ENCODE measurements at places on chromosomes 12 and 14.

DNA sequence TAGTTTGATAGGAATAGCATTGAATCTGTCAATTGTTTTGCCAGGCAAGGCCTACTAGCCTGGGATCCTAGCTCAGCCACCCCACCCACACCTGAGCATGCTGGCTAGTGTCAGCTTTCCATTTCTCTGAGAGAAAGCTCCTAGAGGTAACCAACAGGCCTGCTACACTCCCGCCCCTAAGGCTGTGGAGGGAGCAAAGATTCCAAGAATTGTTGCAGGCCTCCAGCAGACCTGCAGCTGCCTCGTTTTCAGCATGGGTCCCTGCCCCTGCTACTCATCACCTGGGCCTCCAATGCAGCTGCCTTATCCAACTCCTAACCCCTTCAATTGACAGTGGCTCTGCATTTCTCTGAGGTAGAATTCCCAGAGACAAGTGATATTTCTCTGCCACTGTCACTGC is 852.4 kb upstream of the MDGA2 start:
- no peak for DNase-seq

GRCh38 chr12:54249489-54249888 is 30.4 kb downstream of the CBX5 start:
- DNase-seq = no peak

DNA sequence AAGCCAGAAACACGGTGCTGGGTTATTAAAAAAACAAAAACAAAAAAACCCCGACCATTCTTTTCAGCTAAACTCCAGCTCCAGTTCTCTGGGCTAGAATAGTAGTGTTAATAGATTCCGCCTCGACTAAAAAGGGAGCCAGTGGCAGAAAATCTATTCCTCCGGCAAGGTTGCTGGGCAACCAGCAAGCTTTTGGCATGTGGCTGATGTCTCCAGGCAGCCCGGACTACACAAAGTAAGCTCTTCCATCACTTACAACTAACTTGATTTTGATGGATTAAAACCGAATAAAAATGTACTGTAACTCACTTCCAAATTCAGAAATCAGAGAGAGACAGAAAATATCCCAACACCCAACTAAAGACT is 126.4 kb upstream of the FOXN3 start:
- DNase-seq = no peak

DNA sequence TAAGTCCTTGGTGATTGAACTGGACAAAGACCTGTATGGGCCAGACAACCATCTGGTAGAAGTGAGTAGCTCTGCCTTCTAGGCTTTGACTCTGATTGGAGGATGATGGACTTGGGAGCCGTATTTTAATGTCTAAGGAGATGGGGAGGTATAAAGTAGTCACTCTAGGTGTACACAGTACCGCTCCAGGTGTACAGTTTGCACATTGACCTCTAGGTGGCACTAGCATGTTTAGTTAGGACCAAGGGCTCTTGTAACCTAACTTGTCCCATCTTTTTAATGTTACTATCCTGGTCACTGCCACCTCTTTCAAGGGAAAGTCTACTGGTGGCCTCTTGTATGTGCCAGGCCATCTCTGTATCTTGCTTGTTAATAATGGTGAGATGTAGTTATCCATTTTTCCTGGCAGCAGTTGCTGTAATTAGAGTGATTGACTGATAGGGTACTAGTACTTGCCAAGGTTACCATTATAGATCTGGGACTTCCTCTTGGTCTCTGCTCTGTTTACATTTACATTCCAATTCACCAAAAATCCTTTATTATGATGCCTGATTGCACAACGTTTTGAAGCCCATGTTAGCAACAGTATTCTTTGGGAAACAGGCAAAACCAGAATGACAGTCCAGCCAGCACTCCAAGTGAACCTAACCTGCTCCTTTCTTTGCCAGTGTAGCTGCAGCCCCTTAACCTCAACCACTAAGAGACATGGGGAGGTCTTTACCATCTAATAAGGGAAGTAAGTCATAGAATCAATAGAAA is 3.6 kb downstream of the SMARCD1 start:
- peak; percentile 70 for DNase-seq

DNA sequence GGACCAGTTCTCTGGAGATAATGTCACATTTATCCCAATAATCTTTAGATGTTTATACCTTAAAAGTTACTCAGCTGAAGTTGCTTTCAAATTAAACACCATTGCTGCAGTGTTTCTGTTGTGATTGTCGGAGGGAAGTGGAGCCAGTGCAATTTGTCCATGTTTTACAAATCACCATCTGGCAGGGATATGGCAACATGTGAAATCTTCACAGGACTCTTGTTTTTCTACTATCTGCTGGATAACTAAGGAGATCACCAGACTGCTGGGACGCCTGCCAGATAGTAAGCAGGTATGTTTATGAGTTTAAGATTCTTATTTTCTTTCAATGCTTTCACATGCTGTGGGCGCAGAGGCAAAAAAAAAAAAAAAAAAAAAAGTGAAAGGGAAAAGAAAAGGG is 100.3 kb upstream of the SOX5 start:
- DNase-seq = no peak

DNA sequence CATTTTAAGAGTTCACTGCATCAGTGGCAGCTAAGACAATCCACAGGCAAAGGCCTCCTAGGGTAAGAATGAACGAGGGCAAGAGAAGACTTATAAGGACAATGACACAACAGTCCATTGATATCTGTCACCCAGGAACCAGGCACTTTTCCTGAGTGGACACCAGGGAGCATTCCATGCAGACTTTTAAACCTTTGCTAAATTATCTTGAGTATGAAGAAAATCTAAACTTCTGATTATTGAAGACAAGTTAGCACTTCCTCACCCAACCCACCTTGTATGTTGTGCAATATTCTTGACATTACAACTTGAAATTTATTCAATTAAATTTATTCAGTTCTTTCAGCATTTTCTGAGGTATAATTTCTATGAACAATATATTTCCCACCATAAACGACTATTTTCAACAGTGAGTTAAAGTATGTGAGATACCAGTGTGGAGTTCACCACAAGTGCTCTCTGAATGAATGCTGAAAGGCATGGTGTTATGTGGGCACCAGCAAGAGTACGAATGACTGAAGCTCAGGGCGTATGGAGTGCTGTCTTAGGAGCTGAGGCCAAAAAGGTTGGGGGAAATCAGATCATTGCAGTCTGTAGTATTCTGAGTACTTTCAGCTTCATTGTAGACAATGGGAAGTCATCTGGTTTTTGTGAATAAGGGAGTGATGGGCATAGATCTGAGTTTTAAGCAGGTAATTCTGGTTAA is 124.3 kb upstream of the LMNTD1 start:
- DNase-seq = no peak

DNA sequence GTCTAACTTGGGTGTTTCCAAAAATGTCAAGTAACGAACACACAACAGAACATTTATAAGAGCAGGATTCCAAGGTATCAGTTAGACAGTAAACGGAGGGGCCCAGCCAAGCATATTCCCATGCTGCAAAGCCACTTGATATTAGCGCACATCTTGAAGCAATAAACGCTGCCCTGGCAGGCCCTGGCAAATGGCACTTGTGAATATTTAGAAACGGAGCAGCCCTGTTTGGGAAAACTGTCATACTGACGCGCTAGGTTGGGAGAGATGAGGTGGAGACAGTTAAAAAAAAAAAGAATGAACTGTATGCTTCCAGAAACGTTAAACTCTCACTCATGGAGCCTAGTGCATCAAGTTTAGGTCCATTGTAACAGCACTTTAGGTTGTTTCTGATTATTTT is 9.3 kb downstream of the DGLUCY start:
- no peak for DNase-seq

- peak; percentile 36 for DNase-seq
Measured at GRCh38 chr14:75450381-75451276, 22.8 kb downstream of the JDP2 start.

DNA sequence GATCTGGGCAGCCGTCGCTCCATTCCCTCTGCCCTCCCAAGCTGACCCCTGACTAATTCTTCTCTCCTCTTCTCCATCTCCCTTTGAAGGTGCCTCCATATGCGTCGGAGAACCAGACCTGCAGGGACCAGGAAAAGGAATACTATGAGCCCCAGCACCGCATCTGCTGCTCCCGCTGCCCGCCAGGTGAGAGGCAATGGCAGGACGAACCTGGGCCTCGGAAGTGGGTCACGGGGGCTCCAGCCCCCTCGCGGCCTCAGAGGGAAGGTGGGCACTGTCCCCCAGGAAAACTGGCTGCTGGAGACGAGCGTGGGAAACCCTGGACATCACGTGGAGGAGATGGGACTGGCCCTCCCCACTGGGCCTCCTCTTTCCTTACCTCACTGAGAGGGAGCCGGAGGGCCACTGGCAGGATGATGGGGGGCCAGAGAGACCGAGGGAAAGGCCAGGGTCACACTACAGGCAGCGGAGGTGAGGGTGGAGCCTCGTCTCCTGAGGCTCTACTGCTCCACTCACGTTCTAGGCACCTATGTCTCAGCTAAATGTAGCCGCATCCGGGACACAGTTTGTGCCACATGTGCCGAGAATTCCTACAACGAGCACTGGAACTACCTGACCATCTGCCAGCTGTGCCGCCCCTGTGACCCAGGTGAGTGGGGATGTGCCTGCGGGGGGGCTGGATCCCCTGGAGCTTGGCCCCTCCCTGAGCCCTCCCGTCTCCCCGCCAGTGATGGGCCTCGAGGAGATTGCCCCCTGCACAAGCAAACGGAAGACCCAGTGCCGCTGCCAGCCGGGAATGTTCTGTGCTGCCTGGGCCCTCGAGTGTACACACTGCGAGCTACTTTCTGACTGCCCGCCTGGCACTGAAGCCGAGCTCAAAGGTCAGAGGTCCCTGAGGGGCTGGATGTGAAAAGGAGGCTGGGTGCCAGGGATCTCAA is 806 bp downstream of the LTBR start:
- DNase-seq = peak; percentile 29

GRCh38 chr12:55843431-55843830 is 695 bp upstream of the MMP19 start:
- DNase-seq = no peak

- DNase-seq = no peak
Measured at GRCh38 chr14:25658988-25659387, 609.0 kb upstream of the STXBP6 start.

DNA sequence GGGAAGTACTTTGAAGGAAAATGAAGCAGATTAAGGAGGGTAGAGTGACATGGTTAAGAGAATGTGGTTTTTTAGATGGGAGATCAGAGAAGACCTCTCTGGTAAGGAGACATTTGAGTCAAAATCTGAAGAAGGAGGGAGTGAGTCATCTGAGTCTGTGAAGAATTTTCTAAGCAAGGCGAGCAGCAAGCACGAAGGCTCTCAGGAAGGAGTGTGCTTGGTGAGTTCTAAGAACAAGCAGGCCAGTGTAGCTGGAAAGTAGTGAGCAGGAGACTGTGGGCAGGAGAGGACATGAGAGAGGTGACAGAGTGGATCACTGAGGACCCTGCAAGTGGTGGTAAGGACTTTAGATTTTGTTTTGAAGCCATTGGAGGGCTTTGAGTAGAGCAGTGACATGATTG is 76.3 kb upstream of the FUT8 start:
- DNase-seq = no peak

GRCh38 chr12:18461758-18462157 is 200.4 kb downstream of the PIK3C2G start:
- DNase-seq = no peak

DNA sequence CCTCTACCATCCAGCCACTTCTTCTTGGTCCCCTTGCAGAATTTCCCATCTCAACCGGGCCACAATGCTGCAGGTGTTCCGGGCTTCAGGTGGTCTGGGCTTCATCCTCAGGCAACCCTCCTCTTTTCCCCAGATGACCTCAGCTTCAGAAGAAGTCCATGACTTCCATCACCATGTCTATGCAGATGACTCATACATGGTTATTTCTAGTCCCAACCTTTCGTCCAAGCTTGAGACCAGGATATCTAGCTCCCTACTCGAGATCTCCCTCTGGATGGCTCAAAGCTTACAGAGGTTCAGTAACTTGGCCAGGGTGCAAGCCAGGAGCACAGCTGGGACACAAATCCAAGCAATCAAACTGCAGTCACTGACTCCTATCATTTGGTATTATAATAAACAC is 154.6 kb upstream of the NOS1 start:
- DNase-seq = no peak

DNA sequence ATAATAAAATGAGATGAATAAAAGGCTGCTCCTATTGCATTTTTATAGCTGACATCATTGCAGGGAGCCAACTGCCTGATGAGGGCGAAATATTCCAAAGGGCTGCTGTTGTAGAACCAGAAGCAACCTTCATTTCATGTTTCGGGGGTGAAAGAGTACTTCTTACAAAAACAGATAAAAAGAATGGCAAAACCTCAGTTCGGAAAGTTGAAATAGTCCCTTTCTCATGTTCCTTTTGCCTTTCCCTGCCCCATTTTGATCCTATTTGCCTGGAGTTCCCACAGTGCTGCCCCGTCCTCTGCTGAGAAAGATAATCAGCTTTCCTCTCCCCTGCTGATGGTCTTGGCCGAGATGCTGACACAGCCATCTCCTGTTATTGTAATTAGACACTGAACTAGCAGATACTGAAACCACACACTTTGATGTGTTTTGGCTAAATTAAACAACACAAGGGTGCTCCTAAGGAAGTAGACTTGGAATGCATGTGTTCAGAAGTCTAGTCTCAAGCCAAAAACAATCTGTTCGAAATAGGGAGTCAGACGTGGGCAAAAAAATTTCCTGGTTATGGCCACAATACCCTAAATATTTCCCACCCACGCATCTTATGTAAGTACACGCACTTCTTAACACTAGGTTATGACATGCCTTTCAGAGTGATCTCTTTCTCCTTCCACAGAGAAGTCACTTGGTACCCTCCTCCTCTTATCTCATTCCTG is 117.2 kb downstream of the PPM1H start:
- DNase-seq = no peak

DNA sequence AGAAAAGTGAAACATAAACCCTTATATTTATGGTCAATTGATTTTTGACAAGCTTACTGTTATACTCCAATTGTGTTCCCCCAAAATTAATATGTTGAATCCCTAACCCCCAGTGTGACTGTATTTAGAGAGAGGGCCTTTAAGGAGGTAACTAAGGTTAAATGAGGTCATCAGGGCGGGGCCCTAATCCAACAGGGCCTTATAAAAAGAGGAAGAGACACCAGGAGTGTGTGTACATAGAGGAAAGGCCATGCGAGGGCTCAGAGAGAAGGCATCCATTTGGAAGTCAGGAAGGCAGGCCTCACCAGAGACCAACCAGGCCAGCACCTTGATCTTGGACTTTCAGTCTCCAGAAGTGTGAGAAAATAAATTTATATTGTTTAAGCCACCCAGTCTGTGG is 6.5 kb upstream of the VTI1B start:
- no peak for DNase-seq

- no peak for DNase-seq
Measured at GRCh38 chr12:116790066-116790465, 52.0 kb downstream of the RNFT2 start.
